ENCODE measurements at places on chromosomes 7 and 10.

DNA sequence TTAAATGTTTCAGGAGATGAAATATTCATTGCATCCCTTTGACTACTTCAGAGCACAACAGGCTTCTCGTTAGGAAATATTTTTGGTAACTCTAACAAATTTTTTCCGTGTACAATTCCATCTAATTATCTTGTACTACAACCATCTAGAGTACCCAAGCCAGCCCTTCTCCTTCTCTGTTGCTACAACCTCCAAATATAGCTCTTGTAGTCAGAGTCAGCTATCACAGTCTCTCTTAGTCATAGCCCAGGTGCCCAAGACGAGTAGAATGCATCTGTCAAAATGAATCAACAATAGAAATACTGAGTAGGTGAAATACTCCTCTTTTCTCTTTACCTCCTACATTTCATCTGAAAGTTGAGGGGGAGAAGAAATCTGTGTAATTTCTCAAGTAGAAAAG, 74.0 kb downstream of the INHBA start:
- ATAC-seq: no peak

DNA sequence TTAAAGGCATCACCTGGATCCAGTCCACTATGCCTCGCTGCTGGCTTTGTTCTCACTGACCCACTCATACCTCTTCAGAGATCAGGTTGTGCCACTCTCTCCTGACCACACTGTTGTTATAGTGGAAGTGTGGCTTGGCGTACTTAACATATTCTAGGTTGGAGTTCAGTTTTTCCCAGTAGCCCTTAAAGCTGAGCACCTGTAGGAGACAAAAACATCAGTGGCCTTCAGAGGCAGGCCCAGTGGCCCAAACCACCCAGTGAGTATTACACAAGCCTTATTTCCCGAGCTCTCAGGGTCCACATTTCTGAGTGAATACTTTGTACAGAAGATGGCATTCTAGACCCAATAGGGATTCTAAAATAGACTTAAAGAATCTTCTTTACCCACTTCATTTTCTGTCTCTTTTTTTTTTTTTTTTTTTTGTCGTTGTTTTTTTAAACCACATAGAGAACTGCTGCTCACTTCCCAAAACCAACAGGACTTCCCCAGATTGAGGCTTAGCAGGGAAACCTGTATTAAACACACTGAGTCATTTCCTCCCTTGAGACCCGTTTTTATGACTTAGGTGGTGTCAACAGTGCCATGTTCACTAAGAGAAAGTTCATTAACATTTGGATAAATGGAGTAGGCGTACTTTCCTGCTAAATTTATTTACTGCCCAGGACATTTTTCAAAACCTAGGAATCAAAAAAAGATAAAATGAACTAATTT, 85.8 kb downstream of the GSAP start:
- no peak for ATAC-seq

DNA sequence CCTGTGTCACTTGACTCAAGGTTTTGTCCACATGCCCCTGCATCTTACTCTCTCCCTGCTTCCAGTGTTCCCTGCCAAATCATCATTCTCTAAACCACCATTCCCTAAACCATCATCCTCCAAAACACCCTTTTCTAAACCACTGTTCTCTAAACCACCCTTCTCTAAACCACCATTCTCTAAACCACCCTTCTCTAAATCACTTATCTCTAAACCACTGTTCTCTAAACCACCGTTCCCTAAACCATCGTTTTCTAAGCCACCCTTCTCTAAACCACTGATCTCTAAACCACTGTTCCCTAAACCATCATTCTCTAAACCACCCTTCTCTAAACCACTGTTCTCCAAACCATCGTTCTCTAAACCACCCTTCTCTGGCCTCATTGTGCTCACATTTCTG, 142.1 kb downstream of the CXCL12 start:
- ATAC-seq: no peak

GRCh38 chr7:106365252-106366005, 80.6 kb upstream of the NAMPT start:
- ATAC-seq: no peak

DNA sequence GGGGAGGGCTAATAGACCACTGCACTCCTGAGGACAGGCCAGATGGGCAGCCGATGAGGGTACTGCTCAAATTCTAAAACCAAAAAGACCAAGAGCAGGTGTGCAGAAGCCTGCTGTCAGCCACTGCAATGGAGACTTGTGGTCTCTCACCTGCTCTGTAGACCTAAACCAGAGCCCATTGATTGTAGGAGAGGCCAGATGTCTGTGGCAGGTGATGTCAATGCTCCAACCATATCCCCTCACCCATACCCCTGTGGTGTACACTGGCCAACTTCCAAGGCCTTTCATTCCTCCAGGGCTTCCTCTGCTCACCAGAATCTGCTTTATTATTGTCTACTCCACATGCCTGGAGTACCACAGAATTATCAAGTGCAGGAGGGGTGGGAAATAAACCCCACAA, 116.9 kb upstream of the CHST15 start:
- no peak for ATAC-seq

DNA sequence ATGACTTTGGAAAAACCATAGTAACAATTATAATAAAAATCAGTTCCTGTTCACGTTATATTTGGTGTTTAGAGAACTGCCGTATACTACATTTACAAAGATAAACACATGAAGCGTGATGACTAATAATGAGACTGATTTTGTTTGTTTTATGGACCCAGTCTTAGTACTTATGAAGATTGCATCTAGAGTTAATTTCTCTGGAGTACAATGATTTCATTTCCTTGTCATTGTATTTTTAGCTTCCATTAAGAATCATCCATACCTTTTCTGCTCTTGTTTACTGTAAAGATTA, 2.9 kb downstream of the RBM20 start:
- no peak for ATAC-seq

- ATAC-seq: peak; percentile 97
These were observed 9.3 kb downstream of the TCAF1 start for GRCh38 chr7:143892527-143893300.

DNA sequence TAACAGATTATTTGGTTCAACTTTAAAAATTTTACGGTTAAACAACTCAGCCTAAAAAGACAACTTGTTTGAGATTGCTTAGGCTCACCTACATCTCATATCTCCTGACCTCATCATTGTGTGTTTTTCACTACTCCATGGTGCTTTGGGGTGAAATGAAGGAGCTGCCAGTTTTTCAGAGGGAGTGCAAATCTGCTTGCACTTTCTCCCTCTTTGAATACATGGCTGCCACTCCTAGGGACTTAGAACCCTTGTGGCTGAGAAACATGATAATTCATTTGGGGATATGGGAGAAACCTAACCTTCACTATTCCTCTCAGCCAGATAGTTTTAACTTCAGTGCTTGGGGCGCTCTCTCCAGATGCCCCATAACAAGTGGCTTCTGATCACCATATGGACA, 2.7 kb downstream of the CCSER2 start:
- ATAC-seq: no peak
